ENCODE measurements at places on chromosomes 3 and 15.

DNA sequence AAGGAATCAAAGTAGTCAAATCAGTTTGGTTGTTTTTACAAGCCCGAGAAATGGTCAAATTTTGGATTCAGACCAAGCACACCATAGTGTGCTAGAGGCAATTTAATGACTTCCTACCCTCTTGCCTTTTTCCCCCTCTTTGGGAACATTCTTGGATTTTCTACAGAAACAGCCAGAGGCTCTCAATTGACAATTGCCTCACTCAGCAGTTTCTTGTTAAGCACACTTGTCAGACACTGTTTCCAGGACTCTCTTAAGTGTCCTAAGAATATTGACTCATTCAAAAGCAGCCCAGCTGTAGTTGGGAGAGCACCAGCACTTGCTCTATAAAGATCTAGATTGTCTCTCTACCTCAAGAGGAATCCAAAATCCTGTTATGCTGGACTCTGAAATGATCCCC is 1.5 kb upstream of the SLC35G2 start:
- DNase-seq, result no peak

GRCh38 chr3:119485563-119485962 is 12.8 kb upstream of the TIMMDC1 start:
- no peak for DNase-seq

DNA sequence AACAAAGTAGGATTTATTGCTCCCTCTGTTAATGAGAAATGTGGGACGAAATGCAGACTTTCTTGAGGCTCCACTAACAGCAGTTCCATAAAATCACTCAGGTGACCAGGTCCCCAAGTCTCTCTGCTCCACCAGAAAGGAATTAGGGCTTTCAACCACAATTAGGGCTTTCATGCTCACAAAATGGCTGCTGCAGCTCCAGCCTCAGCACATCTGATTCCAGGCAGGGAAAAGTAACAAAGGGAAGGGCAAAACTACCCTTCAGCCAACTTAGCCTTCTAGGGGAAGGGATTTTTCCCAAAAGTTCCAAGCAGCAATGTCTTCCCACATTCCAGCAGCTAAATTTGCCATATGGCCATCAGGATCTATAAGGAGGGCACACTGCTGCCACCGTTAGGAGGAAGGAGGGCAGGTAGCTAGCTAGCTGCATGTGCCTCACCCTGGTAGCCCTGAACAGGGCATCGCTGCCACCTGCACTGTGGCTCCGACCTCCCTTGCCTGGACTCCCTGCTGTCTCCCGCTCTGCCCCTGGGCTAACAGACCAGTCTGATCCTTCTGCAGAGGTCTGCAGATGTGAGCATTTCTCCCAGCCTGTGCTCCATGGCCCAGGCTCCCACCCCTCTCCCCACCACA is 12.8 kb downstream of the CFAP100 start:
- DNase-seq, result no peak

DNA sequence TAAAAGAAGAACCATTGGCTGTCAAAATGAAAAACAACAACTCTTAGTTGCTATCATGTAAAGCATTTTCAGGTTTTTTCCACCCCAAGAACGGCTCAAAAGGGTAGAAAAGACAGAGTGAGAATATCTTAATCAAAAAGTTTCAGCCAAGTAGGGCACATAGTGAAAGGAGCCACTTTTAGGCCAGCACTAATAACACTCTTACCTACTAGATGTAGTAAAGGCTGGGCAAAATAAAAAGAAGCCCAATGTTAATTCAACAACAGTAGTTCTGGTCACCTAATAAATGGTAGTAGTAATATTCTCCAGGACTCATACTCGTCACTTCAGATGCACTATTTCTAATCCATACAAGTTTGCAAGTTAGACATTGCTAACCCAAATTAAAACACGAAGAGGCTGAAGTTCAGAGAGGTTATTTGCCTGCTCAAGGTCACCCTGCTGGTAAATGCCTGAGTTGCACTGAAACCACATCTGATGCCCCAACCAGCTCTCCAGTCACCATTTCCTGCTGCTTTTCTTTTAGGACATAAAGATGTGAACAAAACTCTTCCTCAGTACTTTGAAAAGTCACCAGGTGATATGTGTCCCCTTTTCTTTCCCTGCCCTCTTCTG is 7.5 kb downstream of the GOLIM4 start:
- DNase-seq, result no peak

DNA sequence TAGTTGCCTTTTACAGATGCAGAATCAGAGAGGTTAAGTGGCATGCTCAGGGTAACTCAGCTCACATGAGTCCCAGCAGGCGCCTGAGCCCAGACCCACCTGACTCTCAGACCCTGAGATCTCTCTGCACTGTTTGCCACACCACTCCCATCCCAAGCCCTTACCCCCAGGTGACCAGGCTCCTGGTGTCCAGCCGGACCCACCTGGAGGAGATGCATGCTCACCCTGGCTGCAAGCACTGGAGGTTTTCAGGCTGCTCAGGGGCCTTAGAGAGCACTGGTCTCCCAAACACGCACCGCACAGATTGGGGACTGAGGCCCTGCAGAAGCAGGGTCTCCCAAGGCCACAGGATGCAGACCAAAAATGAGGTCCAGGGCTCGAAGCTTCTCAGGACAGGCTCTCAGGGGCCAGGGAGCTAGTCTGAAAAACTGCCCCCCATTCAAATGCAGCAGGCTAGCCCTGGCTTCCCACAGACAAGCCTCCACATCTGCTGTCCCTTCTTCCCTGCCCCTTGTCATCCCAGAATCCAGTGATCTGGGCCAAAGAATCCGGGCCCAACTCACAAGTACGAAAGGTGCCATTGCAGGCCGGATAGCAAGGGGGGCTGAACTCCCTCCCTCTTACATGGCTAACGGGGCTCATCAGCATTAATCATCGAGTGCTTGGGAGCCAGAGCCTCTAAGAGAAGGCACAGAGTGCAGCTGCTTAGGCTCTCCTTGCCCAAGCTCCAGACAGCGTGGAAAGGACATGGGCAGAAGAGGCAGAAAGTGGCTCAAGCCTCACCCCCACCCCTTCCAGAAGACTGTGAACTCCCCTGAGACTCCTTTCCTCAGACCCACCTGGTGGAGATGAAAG is 90.2 kb upstream of the PRR20G start:
- DNase-seq, result no peak

GRCh38 chr3:37053753-37054152 is 60.4 kb downstream of the MLH1 start:
- DNase-seq, result no peak

- no peak for DNase-seq
These were observed 1.4 kb upstream of the ZNF710 start for GRCh38 chr15:89999676-90000185.

DNA sequence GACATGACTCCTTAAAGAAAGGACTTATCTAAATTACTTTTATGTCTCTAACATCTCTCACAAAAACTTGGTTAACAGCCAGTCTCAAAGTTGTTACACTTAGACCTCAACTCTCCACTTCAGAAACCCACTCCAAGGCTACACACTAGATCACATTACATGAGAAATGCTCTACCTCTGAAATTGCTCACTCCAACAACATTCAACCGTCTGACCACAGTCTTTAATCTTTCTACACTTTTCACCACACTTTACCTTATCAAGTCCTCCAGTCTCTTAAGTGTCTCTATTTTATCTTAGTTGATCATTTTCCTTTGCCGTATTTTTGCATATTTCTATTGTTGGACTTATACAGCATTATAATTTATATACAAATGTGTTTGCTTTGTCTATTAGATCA is 5.8 kb downstream of the SLC12A6 start:
- DNase-seq, result no peak

- no peak for DNase-seq
These were observed 19.2 kb upstream of the MAP6D1 start for GRCh38 chr3:183844606-183845005.

GRCh38 chr15:42090781-42091180 is 3.6 kb downstream of the PLA2G4D start:
- DNase-seq, result no peak

Measured in stimulated activated CD8-positive, alpha-beta memory T cell treated with anti-CD3 and anti-CD28 coated beads, Interleukin-12 subunit alpha, Interleukin-12 subunit beta, amount 100 ng/mL, for 1 hour (primary cell).